ENCODE measurements at places on chromosomes 6 and 20. TPM values are rescaled to one million over a fixed set of nuclear protein-coding genes. Genes with fewer than 3 reads are reported as not detected.

PLCB4 gene
- 61.8 TPM for total RNA-seq

PSMB1 gene
- 182 TPM for total RNA-seq

PDE7B gene
- total RNA-seq, result 7.4 TPM

FAM217B gene
- total RNA-seq, result 6.0 TPM

TFAP2C gene
- total RNA-seq, result 3.4 TPM

DDX43 gene
- total RNA-seq, result 3.5 TPM

TGM3 gene
- not detected for total RNA-seq

RAMACL gene
- 2.9 TPM for total RNA-seq

PKHD1 gene
- total RNA-seq, result under 0.01 TPM

NKX2-4 gene
- not detected for total RNA-seq

MYLK4 gene
- total RNA-seq, result 0.42 TPM

MEI4 gene
- 0.06 TPM for total RNA-seq

NFKBIL1 gene
- 25.3 TPM for total RNA-seq

ARFGEF3 gene
- total RNA-seq, result 2.6 TPM

RALGAPB gene
- 37.4 TPM for total RNA-seq

KHDC1 gene
- total RNA-seq, result 2.5 TPM

GCNT2 gene
- 23.2 TPM for total RNA-seq

INSM1 gene
- not detected for total RNA-seq

NKAIN2 gene
- 0.66 TPM for total RNA-seq

MAN1A1 gene
- 90.9 TPM for total RNA-seq

FOXO3 gene
- total RNA-seq, result 92.2 TPM

RAB44 gene
- total RNA-seq, result 0.63 TPM

STMN3 gene
- total RNA-seq, result 32.2 TPM

COL11A2 gene
- total RNA-seq, result 0.19 TPM

CFAP206 gene
- 0.23 TPM for total RNA-seq

BPIFA1 gene
- not detected for total RNA-seq

HAO1 gene
- total RNA-seq, result not detected

SYNDIG1 gene
- total RNA-seq, result not detected

SLC22A3 gene
- 20.3 TPM for total RNA-seq

ENPP4 gene
- 19.0 TPM for total RNA-seq

DCDC2 gene
- total RNA-seq, result not detected

TSPO2 gene
- not detected for total RNA-seq

METTL24 gene
- total RNA-seq, result 26.4 TPM

SPACA1 gene
- not detected for total RNA-seq

NRM gene
- total RNA-seq, result 4.6 TPM

SIGLEC1 gene
- 13.7 TPM for total RNA-seq

PRDM13 gene
- total RNA-seq, result not detected

ENTPD6 gene
- 39.0 TPM for total RNA-seq

PHACTR3 gene
- 0.17 TPM for total RNA-seq

All from esophagus muscularis mucosa (tissue), 4 donors.